ENCODE measurements at places on chromosomes 16 and 17.

GRCh38 chr16:46613352-46613751 is 7.8 kb downstream of the SHCBP1 start:
- no peak for DNase-seq

GRCh38 chr17:67570797-67571196 is 146.9 kb upstream of the NOL11 start:
- no peak for DNase-seq

GRCh38 chr16:30559690-30560089 is 1.5 kb upstream of the ZNF764 start:
- no peak for DNase-seq

- no peak for DNase-seq
Observed at GRCh38 chr16:20507280-20507679, 56.0 kb downstream of the ACSM2A start.

DNA sequence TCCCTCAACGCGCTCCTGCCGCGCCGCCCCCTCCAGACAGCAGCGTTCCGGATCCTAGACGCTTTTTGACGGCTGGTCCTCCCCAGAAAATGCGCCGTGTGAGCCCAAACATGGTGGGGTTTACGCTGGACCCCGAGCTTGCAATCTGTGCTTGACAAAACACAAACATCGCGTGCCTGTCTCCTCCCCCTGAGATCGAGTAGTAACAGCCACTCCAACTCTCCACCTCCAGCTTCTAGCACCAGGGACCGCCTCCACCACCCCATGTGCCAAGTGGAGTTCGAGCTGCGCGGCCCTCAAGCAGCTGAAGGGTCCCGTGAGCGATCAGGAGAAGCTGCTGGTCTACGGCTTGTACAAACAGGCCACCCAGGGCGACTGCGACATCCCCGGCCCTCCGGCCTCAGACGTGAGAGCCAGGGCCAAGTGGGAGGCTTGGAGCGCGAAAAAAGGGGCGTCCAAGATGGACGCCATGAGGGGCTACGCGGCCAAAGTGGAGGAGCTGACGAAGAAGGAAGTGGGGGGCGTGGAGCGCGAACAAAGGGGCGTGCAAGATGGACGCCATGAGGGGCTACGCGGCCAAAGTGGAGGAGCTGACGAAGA is 656 bp upstream of the GEMIN4 start:
- DNase-seq, result peak; percentile 56

GRCh38 chr16:89385712-89386111 is 104.6 kb downstream of the ANKRD11 start:
- no peak for DNase-seq

DNA sequence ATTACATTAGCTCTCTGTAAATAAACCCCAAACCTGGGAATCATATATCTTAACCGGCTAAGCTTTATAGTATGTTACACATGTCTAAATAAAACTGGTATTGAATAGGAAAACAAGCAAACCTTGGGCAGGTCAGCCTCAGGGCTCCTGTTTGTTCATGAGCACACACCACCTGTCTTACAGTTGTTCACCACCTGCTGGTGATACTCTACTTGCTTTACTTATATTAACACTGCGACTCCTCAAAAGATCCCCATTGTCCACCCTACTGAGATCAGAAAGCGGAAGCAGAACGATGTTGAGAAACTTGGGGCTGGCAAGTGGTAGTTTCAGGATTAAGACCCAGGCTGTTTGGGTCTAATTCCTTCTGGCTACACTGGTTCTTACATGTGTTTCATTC is 16.4 kb downstream of the CDH13 start:
- no peak for DNase-seq

DNA sequence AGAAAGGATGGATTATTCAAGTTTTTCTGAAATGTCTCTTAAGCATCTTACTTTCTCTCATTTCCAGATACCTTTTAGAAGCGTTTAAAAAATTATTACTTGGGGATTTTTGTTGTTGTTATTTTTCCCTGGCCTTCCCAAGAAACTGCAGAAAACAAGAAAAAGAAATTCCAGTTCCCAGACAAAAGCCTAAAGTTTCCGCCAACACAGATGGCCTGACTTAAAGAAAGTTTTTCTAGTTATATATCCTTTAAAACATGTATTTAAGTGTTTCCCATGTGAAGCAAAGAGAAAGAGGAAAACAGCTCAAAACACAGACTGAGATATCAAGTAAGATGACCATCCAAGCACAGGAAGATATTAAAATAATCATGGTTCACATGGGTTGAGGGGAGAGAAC is 401.7 kb upstream of the MAF start:
- DNase-seq, result no peak

GRCh38 chr16:23852794-23853562 is 17.2 kb downstream of the PRKCB start:
- no peak for DNase-seq

DNA sequence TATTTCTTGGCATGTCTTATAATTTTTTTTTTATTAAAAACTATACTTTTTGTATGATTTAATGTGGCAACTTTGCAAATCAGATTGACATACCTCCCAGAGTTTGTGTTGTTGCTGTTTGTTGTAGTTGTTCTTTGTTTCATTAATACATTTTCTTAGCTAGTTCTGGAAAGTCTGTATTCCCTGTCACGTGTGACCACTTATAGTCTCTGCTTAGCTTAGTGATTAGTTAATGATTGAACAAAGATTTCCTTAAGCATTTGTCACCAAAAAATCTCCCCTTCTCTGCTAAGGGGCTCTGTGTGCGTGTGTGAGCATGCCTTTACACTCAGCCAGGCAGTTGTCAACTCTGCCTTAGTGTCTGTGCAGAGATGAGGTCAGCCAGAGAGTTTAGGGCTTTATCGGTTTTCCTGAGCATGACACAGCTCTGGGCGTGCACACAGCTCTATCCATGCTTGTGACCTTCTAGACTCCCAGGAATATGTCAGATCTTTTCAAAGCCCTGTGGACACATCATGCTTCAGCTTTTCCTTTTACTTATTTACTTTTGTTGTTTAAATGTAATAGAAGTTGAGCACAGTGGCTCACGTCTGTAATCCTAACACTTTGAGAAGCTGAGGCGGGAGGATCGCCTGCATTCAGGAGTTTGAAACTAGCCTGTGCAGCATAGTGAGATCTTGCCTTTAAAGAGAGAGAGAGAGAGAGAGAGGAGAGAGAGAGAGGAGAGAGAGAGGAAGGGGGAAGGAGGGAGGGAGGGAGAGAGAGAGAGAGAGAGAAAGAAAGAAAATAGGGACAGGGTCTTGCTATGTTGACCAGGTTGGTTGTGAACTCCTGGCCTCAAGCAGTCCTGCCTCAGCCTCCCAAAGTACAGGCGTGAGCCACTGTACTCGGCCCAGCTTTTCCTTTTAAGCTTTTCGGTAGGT is 21.9 kb downstream of the DNAI2 start:
- no peak for DNase-seq

- no peak for DNase-seq
Observed at GRCh38 chr16:25051406-25052150, 36.4 kb upstream of the ARHGAP17 start.

- DNase-seq, result no peak
Observed at GRCh38 chr17:2482218-2482617, 29.5 kb downstream of the METTL16 start.

- peak; percentile 52 for DNase-seq
Observed at GRCh38 chr17:74085434-74085833, 118.0 kb upstream of the RPL38 start.

DNA sequence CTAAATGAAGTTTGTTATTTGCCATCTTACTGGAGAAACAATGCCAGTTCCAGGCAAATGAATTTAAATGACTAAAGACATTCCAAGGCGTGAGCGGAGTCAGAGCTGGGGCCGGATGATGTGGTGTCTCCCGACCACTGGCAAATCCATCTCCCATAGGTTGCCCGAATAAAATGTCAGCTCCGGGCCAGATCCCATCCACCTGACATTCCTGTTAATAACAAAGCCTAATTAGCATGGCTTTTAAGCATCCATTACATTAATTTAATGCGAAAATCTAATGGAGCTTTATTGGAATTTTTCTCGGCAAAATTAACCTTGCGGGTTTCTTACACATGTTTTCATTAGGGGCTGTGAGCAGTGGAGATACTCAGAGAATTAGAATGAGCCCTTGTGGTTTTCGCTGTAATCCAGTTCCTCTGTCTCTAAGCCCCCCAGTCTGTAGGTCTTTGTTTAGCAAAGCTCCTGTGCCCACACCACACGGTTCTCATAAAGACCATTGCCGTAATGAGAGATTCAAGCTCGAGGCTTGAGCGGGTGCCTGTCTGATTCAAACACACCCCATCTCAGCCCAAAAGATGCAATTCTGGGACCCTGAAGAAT is 123.3 kb downstream of the CCT6B start:
- peak; percentile 54 for DNase-seq

GRCh38 chr16:87380881-87381280 is 2.7 kb downstream of the FBXO31 start:
- no peak for DNase-seq

- no peak for DNase-seq
Observed at GRCh38 chr17:8946476-8946875, 19.0 kb downstream of the PIK3R5 start.

GRCh38 chr16:89455178-89455577 is 35.2 kb downstream of the ANKRD11 start:
- DNase-seq, result no peak

All from iPS-NIHi11 (cell line).